ENCODE measurements at places on chromosomes 2 and 18.

DNA sequence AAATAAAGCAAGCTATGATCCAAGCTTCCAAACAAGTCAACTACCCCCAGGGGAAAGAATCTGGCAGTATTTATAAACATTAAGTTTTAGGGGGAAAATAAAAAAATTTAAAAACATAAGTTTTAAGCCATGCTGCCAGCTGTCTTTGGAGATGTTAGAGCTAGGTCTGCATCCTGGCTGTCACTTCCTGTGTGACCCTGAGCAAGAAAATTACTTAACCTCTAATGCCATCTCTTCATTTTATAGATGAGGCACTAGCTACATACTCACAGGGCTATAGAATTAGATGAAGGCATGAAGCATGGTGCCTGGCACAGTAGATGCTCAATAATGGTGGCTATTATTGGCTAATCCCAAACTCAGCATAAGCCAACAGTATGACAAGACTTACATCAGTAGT is 28.1 kb downstream of the STARD7 start:
- no peak for DNase-seq

DNA sequence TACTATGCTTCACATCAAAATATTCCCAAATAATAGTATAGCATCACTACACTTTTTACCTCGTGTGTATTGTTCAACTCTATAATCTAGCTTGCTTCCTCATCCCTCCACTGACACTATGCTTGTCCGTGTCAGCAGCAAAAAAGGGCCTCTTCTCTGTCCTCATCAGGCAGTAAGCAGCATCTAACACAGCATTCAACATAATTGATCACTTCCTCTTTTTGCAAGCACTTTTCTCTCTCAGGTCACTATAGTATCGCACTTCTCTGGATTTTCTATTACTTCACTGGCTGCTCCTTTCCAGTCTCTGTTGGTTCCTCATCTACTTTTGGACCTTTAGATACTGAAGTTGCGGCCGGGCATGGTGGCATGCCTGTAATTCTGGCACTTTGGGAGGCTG is 64.9 kb upstream of the ZSWIM2 start:
- no peak for DNase-seq

- DNase-seq = no peak
Observed at GRCh38 chr2:31386648-31387047, 27.9 kb downstream of the XDH start.

DNA sequence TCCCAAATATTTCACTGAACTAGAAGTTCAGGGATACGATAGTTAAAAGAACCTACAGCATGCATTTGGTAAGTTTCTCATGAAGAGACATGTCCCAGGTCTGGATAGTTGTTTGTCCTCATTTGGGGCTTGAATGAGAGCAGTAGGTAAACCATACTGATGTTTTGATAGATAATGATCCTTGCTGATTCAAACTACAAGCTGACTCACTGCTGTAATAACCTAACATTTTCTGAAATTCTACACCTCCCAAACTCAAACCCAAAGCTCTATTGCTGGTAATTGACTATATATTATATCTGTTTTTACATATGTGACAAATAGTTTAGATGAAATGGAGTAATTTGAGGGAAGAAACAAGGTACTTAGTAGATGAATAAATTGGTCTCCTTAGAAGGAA is 154.1 kb upstream of the BOD1L2 start:
- peak; percentile 17 for DNase-seq

Measured in iris pigment epithelial cell (primary cell).